ENCODE measurements at places on chromosomes 12 and 14.

GRCh38 chr12:100674036-100674888 is 100.8 kb downstream of the GAS2L3 start:
- DNase-seq = no peak

GRCh38 chr14:105290621-105291346 is 10.0 kb downstream of the BRF1 start:
- DNase-seq = no peak

- DNase-seq = peak; percentile 66
These were observed 923 bp downstream of the STAT2 start for GRCh38 chr12:56358836-56359532.

- no peak for DNase-seq
These were observed 298.2 kb downstream of the TMEM132D start for GRCh38 chr12:129605666-129606065.

GRCh38 chr12:48601013-48601756 is 31.3 kb upstream of the LALBA start:
- no peak for DNase-seq

DNA sequence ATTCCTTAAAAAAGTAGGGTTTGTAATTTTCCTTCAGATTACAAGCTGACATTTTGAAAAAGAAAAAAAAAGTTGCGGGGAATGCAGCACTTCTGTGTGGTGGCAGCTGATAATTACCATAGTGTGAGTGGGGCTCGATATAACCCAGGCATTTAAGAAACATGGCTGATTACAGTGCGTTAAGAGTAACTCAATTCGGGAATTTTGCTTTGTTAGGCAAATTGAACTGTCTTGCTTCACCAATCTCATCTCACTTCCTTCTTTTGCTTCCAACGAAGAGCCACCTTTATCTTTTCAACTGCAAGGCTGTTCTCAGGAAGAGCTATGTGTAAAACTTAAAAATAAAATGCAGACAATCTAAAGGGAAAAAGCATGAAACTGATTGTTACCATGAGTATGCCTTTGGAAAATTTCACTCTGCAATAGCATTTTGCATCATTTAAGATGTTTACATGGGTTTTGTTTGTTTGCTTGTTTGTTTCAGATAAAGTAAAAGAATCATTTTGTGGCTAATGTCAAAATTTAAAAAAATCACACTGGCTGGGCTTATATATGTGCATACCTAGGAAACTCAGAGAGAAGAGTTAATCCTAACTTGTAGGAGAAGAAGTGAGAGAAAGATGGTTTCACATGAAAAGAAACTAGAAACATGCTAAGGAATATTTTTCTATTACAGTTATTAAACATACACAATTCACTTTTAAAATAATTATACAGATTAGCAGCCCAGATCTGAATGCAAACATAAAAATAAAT is 295.9 kb upstream of the ATP2B1 start:
- no peak for DNase-seq

DNA sequence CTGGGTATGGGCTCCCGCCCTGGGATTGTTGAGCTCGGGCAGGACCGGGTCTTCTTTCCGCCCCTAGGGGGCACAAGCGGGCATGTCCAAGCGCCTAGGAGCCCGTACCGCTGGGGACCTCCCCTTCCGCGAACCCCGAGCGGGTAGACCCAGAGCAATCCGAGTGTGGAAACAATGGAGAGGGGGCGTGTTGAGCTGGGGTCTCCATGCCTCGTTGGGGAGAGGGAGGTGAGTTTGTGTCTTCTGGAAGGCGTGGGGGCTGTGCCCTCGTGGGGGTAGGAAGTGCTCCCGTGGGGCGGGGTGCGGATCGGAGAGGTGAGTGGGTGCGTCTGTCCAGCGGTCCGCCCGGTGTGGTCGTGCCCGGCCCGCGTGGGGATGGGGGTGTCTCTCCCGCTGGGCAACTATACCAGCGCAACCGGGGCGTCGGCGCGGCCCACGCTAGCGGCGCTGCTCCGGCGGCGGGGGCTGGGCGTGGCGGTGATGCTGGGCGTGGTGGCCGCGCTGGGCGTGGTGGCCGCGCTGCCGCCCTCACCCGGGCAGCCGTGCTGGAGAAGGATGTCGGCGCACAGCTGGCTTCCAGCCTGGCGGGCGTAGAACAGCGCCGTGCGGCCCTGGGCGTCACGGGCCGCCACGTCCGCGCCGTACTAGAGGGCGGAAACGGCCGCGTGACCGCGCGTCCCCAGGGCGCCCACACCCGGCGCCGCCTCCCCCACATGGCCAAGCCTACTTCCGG is 12.2 kb downstream of the AGAP2 start:
- peak; percentile 96 for DNase-seq

DNA sequence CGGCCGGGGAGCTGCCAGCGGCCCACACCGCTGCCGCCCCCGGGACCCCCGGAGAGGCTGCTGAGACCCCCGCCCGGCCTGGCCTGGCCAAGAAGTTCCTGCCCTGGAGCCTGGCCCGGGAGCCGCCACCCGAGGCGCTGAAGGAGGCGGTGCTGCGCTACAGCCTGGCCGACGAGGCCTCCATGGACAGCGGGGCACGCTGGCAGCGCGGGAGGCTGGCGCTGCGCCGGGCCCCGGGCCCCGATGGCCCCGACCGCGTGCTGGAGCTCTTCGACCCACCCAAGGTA is 12.8 kb downstream of the SH2B3 start:
- no peak for DNase-seq

DNA sequence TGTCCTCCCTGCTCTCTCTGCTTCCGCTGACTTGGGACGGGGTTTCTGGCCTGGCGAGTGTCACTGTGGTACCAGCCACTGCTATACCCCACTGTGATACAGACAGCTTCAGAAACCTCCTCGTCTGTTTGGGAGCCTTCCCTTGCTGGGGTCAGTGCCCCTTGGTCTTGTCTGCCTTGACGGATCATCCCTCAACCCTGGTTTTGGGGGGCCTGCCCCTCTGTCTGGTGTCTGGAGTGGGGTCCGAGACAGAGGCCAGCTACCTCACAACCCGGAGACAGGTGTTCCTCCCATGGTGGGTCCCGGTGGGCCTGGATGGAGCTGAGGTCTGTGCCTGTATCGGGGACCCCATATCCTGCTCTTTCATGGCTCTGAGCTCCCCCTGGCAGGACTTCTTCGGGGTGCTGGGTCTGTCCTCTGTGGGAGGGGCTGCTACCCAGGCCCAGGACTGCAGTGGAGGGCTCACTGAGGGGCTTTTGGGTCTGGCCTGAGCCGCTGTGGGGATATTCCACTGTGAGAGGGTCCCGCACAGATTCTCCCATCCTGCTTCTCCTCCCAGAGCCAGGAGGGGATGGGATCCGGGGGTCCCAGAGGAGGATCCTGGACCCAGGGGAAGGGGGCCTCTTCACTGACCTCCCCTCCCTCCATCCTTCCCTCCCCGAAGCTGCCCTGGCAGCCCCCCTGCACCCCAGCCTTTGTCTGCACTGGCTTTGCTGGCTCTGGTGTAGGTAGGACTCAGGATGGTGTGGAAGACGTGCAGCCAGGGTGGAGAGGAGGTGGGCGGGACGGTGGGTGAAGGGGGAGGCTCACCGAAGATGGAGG is 365.5 kb downstream of the TMEM121 start:
- no peak for DNase-seq

DNA sequence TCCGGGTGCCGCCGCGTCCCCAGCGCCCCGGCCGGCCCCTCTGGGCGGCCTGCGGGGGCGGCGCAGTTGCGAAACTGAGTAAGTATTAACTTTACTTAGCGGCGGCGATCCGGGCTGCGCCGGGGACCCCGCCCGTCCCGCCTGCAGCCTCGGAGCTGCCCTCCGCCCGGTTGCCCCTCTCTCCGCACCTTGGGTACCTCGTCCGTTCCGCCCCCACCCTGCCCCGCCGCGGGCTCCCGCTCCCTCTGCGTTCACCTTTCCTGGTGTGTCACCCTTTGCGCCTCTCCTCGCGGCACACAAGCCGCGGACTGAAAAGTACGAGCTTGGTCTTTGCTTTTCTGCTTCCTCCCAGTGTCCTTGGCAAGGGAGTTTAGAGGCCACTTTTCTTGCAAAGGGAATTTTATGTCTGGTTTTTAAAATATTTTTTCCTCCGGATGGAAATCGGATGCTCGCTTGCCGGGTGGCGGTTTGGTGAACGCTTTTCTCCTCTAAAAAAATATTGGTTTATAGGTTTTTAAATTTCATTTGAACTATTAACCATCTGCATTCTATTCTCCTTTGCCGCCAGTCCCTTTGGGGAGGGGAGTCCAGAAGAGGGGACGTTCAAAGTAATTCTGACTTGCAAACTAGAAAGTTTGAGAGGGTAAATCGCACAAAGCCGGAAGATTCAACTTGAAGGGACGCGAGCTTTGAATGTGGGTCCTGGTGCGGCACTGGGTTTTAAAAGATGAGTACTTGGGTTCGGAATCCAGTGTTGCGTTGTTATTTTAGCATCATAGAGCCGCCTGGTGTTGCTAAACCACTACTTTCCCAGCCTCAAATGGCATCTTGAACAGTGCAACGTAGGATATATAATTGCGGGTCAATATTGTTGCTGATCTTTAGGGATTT is 834 bp downstream of the RASSF8 start:
- DNase-seq = peak; percentile 87

DNA sequence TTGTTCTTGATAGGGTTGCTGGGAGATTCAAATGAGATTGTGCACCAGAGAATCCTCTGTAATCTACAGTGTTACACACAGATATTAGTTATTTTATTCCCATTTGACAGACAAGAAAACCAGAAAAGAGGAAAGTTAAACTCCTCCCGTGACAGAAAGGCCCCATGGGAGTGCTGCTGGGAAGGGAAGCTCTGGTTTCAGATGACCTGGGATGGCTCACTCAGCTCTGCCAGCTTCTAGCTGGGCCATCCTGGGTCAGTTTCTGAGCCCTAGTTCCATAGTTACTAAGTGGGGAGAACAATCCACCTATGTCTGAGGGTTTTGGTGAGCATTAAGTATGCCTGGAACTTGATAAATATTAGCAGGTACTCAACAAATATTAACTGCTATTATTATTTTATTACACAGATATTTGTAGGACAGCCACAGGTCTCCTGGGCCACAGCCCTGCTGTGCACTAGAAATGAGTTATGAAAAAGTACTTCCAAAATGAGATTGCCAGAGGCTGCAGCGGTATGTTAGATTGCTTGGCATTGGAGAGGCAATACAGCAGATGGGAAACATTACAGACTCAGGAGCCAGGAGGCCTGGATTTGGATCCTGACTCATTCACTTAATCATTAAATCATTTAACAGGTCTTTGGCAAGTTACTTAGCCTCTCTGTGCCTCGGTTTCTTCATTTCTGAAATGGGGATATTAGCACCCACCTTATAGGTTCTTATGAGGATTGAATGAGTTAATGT is 47.1 kb upstream of the STON2 start:
- DNase-seq = no peak

- no peak for DNase-seq
These were observed 14.9 kb upstream of the LRRK2 start for GRCh38 chr12:40209886-40210285.

DNA sequence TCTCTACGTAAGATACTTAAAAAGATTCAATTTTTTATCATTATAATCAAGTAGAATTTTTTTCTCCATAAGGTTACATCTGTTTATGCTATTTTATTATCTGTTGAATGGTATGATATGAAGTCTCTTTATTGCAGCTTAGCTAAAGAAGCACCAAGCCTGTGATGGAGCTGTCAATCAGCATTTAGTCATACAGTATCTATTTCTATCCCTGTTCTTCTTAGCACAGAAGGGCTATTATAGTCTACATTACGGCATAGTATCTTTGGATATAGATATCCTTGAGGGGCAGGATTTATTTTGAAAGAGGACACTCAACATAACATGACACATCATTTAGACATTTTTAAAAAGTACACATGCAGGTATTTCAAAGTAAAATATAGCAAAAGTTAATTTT is 277.1 kb downstream of the FOXG1 start:
- DNase-seq = no peak

DNA sequence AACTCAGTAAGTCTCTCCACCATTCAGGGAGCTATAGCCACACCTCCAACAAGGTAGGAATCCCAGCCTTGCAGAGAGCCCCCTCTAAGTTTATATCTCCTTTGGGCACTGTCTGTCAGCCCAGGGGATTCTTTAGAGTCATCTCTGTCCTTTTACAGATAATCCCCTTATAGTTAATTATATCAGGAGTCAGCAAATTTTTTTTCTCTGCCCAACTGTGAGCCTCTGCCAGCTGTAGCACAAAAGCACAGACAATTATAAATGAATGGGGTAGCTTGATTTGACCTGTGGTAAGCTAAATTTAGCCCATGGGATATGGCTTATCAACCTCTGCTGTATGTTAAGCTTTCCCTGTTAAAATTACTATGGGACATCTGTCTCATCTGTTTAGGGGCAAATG is 8.3 kb downstream of the CEP128 start:
- no peak for DNase-seq

- DNase-seq = no peak
These were observed 15.3 kb upstream of the SPIC start for GRCh38 chr12:101459642-101460346.

- no peak for DNase-seq
These were observed 15.7 kb downstream of the GSG1 start for GRCh38 chr12:13087766-13088165.

DNA sequence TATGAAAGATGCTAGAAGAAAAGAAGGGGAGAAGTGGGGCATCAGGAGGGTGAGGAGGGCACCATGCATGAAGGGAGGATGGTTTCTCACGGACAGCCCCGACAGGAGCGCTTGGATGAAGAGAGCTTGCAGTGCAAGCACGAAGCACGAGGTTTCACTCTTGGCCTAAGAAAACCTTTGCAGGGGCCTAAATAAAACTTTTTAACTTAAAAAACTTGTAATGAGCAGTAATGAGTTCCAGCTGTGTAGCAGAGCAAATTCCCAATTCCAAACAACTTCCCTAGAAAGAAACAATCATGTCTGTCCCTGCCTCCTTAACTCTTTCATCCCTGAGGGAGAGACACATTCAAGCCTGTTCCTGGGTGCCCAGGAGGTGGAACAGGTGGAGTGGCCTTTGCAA is 119.5 kb downstream of the PAH start:
- DNase-seq = no peak

DNA sequence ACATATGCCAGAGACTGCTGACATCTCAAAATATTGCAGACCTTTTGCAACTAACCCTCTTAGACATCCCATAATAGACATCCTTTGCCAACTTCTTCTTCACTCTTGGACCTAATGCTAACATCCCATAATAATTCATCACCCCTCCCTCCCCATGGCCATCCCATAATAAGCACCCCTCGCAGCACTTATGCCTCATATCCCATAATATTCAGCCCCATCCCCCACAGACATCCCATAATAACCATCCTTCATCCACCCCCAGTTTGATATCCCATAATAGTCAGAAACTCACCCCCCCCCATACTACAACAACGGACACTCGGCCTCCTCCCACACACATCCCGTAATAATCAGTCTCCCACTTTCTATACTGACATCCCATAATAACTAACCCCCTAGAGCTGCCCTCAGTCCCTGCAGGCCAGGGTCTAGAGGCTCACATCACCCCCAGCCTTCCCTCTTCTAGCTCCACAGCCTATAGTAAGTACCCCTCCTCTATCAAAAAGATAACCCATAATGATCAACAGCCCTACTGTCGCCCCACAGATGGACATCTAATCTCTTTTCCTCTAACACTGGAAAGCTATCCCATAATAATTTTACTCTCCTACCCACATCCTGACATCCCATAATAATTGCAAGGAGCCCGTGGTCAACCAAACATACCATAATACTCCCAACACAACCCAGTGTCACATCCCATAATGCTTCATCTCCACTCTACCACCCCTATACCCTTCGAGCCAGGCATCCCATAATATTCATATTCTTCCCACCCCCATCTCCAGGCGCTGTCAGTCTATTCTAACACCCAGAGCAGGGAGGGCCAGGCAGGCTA is 792 bp upstream of the CHD4 start:
- peak; percentile 63 for DNase-seq

GRCh38 chr14:95265106-95266094 is 54.3 kb downstream of the CLMN start:
- DNase-seq = peak; percentile 97

GRCh38 chr12:32273712-32274111 is 125.6 kb upstream of the FGD4 start:
- peak; percentile 48 for DNase-seq

- DNase-seq = no peak
These were observed 706.0 kb downstream of the MED13L start for GRCh38 chr12:115571446-115571845.
